ENCODE measurements at places on chromosomes 11 and 22.

GRCh38 chr22:46072110-46072881 is 78.0 kb upstream of the PPARA start:
- DNase-seq: no peak

DNA sequence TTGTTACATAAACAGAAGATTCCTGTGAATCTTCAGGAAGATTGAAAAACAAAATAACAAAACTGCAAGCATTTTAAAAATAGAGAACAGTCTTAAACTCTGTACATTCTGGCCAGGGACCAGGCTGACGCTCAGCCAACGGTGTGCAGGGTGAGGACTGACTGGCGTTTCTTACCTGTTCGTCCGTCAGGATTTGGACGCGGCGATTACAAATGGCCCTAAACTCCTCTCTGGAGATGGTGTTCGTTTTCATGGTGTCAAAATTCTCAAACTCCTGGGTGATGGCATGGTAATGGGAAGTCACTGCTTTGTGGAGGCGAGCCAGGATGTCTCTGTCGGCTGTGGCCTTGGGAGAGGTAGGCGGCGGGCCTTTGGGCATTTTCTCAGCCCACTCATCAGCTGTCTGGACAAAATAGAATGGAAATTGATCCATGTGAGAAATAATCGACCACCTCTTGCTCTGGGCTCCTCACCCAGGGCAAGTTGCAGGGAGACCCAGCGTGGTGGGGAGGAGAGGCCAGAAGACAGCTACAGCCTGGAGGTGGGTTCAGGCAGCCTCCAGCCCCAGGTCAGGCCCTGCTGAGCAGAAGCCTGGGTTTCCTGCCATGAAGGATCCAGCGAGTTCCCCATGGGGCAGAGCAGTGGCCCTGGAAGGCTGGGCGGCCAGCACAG is 143.0 kb downstream of the MPPED1 start:
- DNase-seq: peak; percentile 74

DNA sequence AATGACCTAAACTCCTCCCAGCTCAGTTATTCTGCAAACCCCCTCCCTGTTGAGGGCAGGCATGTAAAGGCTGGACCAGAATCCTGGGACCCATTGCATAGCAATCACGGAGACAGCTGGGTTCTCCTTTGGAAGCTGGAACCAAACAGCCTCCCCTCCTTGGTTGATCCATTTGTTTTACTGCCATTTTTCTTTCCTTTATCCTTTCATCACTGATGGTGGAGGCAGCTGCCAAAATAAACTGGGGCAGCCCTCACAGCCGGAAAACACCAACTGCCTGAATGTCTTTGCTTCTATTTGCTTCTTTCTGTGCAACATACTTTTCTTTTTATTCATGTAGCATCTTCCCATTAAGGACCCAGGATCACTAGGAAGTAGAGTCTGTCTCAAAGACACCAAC is 150.0 kb upstream of the SYT13 start:
- no peak for DNase-seq

DNA sequence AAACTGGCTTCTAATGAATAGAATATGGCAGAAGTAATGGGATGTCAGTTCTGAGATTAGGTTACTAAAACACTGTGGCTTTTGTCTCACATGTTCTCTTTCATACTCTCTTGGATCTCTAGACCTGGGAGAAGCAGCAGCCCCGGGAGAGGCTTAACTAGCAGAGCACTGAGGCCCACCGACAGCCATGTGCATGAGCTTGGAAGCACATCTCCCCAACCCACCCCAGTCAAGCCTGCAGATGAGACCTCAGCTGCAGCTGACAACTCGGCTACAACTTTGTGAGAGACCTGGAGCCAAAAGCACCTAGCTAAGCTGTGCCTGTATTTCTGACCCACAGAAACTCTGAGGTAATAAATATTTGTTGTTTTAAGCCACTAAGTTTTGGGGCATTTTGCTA is 100.8 kb downstream of the TRIM29 start:
- DNase-seq: no peak

DNA sequence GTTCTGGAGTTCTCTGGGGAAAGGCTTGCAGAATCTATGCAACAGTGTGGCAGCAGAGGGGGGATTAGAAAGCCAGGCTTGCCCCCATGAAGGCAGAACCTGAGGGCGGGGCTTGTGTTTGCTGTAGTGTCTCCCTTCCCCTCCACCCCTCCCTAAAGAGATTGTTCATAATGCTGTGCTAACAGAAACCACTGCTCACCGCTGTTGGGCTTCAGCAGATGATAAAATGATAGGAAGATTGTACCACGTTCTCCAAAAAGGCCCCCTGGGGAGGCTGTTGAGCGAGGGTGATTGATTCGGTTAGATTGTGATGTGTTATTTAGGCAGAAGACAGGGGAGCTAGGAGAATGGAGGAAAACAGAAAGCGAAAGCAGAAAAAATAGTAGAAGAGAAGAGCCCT is 215.2 kb upstream of the NCAM1 start:
- no peak for DNase-seq

- no peak for DNase-seq
Measured at GRCh38 chr22:17303840-17304779, 65.2 kb upstream of the CECR2 start.

DNA sequence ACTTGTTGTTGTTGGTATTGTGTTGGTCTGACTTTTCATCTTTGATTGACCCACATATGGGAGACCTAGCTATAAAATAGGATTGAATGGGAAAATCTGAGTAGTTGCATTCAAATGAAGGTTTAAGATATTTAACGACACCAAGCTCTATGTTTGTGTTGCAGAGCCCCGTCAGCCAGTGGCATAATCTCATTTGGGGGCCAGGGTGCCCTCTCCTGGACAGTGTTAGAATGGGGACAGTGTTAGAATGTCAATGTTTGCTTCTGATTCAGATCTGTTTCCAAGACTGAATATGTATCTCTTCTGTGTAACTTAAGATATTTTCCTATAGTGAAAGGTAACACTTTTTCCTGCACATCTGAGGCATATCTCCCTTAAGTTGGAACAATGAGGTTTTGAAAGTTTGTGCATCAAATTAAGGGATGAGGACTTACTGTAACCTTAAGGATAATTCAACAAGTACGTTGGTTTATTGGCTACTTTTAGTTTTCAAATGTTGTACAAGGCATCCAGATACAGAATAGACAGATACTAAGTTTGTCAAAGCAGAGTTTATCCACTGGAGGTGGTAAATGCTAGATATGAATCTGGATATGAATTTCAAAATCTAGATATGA is 5.3 kb upstream of the OR52M1 start:
- DNase-seq: no peak

GRCh38 chr11:78790784-78791183 is 216.1 kb upstream of the NARS2 start:
- no peak for DNase-seq

DNA sequence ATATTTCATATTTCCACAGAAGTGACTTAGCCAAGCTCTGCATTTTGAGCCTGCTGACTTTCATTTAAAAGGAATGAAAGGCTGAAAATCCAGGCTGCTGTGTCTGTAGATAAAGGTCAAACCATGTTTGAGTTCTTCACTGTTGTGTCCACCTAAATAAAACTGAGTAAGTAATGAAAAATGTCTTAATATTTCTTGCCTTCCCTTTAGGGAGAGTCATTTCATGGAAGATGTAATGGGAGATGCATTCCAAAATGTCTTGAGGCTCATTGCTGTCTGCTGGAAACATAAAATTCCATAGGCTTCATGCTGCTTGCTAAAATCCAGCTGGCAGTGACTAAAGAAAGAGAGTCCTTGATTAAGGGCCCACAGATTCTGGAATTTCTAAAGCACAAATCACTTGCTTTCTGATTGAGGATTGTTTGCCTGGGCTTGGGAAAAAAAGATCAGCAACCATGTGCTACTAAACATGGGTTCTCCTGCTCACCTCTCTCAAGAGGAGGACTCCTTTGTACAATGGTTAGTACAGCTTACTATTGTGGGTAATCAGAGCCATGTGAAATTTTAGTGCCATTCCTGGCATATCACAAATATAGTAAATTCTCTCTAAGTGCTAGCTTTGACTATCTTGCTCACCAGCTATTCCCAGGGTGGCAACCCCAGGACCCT is 56.9 kb downstream of the PANX1 start:
- DNase-seq: peak; percentile 39

- no peak for DNase-seq
Measured at GRCh38 chr11:68312780-68313573, 586 bp downstream of the LRP5 start.

DNA sequence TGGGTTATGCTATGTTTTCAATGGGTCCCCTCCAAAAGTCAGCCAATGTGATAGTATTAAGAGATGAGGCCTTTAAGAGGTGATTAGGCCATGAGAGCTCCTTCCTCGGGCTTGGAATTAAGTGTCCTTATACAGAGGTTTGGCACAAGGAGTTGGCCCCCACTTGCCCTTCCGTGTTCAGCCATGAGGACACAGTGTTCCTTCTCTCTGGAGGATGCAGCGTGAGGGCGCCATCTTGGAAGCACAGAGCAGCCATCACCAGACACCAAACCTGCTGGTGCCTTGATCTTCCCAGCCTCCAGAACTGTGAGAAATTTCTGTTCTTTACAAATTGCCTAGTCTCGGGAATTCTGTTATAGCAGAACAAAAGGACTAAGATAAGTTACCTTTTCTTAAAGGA is 26.9 kb downstream of the POU2AF3 start:
- DNase-seq: no peak

DNA sequence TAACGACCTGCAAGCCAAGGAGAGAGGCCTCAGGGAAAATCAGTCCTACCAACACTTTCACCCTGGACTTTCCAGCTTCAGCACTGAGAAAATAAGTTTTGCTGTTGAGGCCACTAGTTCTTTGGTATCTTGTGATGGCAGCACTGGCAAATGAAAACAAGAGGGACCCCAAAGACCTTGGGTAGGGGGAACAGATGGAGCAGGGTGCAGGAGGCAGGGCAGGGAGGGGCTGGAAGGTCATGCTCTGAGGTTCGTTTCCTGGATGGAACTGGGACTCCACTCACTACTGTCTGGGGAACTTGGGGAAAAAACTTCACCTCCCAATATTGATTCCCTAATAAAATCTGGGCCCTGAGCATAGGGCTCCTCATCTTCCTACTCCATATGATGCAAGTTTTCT is 34.2 kb upstream of the PRAME start:
- no peak for DNase-seq
